ENCODE measurements at places on chromosomes 12 and 14. TPM values are rescaled to one million over a fixed set of nuclear protein-coding genes. Genes with fewer than 3 reads are reported as not detected.

CDCA3 gene
- total RNA-seq: 73.5 TPM

ARHGAP9 gene
- total RNA-seq: 0.62 TPM

EPYC gene
- not detected for total RNA-seq

IKZF4 gene
- total RNA-seq: 2.1 TPM

PDZRN4 gene
- 0.09 TPM for total RNA-seq

FGD6 gene
- 25.4 TPM for total RNA-seq

GPRC5A gene
- total RNA-seq: not detected

SUPT16H gene
- total RNA-seq: 195 TPM

CRADD gene
- total RNA-seq: 41.2 TPM

DTD2 gene
- 8.6 TPM for total RNA-seq

TAS2R13 gene
- total RNA-seq: 2.4 TPM

NKX2-1 gene
- total RNA-seq: not detected
